ENCODE measurements at places on chromosomes 5 and 9.

GRCh38 chr5:89232139-89232603 lies 349.2 kb upstream of the MEF2C start:
- DNase-seq = no peak

DNA sequence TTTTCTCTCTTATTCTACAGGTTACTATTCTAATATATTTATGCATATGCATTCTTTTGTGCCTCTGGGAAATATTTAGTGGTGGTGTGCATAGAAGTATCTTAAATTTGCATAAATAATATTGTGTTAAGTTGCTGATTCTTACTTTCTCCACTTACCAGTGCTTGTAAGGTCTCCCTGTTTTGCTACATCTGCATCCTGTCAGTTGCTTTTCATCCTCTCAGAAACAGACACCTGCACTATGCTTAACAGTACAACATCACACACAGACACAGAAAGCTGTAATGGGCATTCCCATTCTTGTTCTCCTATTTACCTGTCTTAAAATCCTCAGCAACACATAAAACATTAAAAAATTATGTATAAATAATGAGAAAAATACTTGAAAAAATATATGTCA lies 713.3 kb upstream of the RGMB start:
- DNase-seq = no peak

DNA sequence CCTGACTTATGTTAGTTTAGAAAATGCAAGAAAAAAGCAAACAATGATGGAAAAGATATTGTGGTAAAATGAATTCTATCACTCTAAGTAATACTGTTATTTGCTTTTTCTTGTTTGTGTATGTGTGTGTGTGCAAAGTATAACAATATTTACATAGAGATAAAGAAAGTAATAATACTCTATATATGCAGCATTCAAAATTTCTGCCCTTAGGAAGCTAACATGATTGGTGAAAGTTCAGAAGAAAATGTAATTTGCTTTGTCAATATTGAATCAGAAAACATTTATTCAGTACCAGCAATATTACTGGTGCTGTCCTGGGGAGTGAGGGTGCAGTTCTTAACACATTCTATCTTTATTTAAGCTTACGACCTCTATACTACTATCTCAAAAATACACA lies 12.9 kb upstream of the PRDM9 start:
- no peak for DNase-seq

GRCh38 chr5:117761186-117761585 lies 1186.6 kb upstream of the SEMA6A start:
- DNase-seq = no peak

- DNase-seq = no peak
Observed at GRCh38 chr5:78253201-78253600, 41.3 kb downstream of the AP3B1 start.

GRCh38 chr9:99544526-99544925 lies 277.2 kb upstream of the NR4A3 start:
- DNase-seq = no peak

GRCh38 chr5:143574236-143574635 lies 170.8 kb upstream of the NR3C1 start:
- no peak for DNase-seq

DNA sequence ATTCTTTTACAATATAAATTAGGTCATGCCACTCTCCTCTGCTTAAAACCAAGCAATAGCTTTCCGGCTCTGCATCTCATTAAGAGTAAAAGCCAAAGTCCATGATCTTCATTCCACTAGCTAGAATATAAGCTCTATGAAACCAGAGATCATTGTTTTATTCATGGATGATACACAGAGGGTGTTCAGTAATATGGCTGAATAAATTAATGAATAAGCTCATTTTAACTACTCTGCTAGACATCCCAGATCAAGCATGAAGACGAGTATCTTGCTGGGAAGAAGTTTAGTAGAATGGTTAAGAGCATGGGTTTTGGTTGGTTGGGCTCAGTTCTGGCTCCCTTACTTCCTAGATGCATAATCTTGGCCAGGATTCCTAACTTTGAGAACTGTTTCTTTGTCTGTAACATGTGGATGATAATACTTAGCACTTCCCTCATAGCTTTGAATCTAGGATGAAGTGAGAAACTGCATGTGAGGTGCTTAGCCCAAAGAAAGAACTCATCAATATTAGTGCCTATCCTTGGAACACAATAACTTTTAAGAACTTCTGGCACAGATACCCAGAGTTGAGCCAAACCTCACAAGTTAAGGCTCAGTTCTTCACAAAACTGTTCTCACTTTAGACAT lies 106.8 kb downstream of the MSX2 start:
- no peak for DNase-seq

GRCh38 chr5:93603078-93603792 lies 20.2 kb downstream of the NR2F1 start:
- no peak for DNase-seq

GRCh38 chr9:134887686-134888602 lies 7.3 kb downstream of the FCN2 start:
- DNase-seq = no peak

DNA sequence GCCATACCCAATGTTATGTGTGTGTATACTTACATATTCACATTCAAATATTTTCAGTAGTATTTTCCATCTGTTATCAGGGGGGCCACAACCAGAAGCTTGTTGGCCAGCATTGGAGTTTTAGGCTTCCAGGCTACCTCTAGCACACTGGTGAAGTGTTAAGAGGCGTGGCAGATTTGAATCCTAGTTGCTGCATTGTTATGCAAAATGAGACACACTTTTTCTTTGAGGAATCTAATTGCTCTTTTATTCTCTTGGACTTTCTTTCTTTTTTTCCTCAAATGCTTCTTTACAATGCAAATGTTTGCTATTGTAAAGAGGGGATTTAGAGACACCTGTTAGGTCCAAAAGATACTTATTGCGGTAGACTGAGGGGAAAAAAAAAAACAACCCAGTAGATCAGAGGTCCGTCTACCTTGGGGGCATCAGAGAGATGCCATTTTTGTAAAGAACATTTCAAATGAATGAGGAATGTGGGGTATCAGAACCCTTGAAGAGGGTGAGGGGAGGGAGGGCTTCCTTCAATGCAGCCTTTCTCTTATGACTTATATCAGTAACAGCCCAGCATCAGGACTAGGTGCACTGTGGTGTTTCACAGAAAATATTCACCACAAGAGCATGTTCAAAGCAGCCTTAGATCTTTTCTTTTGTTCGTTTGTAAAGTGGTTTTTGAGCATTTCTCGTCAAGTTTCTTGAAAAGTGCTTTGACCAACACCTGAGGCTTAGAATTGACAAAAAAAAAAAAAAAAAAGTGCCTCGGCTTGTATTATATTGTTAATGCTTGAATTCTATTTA lies 3.8 kb downstream of the SMARCA2 start:
- DNase-seq = no peak

DNA sequence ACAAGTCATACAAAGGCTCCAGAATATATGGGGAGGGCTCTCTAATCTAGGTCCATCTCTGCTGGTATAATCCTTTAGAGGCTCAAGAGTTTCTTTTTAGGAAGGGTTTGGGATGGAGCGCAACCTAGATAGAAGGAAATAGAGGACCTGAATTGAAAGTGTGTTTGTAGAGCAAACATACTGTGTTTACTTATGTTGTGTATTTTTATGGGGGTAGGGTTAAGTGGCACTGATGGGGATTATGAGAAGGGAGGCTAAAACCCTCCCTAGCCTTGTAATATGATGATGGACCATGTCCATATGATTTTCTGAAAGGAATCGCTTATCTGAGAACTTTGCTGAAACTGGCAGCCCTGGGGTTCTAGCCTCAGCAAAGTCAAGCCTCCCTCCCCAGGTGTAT lies 4.4 kb upstream of the ELL2 start:
- no peak for DNase-seq

- no peak for DNase-seq
Observed at GRCh38 chr5:42015681-42016080, 90.6 kb downstream of the FBXO4 start.

DNA sequence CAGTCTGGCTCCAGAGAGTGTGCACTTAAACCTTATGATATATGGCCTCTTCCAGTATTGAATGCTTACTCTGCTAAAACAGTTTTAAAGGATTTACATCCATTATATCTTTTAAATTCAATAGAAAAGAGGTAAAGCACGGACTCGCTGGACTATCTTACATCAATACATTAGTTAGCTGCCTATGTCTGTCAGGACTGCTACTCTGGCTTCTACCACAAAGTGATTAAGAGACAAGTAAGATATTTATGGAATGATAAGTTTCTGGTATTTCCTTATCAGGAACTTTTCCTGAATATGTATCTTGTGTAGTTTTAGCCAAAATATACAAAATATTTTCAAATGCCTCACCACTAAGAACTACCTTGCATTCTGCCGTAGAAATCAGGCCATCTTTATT lies 295.1 kb downstream of the ISL1 start:
- no peak for DNase-seq

DNA sequence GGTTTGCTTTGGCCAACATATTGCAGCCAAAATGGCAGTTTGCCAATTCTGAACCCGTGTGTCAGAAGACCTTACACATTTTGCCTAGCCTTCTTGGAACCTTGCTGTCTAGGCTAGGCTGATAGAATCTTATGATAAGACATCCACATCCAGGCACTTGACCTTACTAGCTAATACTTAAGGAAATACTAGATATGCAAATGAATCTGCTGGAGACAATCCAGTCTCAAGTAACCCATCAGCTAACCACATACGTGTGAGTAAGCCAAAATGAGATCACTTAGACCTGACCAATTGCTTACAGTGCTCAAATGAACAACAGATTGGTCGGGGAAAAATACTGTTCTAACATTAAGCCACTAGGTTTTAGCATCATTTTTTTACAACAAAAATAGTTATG lies 1504.6 kb upstream of the CDH9 start:
- DNase-seq = no peak

DNA sequence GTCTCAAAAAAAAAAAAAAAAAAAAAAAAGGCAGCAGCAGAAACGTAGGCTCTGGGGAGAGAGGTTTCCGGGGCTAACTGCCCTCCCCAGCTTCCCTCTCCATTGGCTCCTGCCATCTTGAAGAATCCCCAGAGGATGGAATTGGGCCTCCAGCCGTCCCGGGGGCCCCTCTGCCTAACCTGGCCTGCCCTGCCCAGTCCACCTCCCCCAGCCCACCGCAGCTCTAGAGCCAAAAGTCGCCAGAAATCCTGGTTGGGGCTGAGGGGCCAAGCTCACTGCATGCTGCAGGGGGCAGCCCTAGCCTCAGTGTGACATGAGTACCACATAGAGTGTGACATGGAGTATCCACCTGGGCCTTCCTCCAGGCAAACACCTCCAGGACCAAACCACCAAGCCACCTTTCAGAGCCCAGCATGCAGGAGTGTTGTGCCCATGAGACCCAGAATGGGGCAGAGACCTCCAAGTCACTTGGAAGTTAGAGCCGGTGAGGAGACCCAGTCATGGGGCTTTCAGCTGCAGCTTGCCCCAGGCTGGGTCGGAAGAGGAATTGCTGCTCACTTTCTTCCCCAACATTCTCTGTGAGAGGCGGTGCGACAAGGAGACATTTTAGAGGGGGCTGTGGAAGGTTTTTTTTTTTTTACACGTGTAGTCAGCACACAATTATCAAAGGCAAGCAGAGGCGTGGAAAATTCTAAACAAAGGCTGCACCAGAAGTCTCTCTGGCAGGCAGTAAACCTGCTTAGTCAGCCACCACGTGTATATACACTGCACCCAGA lies 17.6 kb downstream of the CD74 start:
- DNase-seq = no peak

DNA sequence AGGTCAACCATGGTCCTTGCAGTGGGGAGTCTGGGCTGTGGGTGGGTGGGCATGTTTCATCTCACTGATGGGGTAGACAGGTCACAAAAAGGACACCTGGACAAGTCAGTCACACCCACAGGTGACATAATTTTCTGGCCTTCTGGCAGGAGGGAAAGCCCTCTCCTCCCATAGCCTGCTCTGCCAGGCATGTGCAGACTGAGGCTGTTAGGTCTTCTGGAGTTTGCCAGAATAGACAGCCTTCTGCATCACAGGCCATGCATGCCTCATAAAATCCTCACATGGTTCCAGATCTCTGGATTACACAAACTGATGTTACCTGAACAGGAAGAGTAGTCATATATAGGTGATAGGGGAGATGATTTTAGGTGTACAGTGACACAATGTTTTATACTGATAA lies 49.1 kb downstream of the ARHGAP26 start:
- DNase-seq = no peak
